Fibroblast of upper back skin (primary cell): ENCODE measurements at places on chromosomes 11 and 22.

DNA sequence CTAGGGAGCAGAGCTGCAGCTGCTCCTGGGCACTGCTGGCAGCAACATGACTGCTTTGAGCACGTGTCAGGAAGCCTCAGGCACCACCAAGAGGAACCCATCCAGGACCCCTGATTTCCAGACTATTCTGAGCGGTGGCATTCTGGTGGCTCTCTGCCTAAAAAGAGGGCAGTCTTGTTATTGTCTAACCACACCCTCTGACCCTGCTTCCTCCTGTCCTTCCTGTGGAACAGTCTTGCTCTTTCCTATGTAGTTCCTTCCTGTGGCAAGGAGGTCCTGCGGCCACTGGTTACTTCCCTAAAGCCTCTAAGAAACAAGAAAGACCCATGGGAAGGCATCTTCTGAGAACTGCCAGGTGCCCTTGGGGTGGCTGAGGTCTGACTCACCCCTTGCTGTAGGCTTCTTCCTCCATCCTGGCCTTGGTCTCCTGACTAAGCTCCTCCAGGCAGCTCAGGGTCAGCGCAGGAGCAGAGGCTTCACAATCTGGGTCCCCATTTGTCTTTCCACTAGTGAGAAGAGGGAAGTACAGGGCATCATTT, 13.1 kb upstream of the LYVE1 start:
- no peak for DNase-seq

GRCh38 chr11:126063507-126063852, 814 bp upstream of the CDON start:
- no peak for DNase-seq

DNA sequence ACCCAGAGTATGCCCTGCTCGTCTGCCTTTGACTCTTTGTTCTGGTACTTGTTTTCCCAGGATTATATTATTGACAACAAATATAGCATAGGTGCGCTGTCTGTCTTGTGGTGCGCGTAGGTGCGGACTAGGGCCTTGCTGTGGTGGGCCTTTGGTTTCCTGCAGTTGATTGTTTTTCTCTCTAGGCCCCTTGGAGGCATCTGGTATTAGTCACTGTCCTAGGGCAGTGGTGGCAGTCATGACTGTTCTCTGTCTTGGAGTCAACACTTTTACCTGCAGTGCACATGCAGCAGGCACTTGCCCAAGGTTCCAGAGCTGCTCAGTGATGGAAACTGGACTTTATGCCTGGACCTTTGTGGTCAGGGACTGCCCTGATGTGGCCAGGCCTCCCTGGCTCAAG, 18.6 kb downstream of the PPP6R2 start:
- no peak for DNase-seq

DNA sequence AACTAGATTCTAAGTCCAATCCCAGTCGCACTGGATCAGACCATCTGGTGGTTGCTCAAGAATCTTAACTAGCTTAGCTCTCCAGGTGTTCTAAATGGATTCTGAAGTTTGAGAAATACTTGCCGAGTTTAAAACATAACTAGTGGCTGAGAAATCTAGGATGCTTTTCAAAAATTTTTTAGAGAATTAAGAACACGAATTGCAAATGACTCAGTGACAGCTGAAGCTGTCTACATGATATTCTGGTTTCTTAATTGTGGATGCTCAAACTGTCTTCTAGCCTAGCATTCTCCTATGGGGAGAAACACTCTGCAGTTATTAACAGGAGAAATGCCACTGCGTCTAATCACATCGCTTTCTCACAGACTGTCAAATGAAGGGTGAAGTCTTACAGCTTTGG, 20.2 kb upstream of the TP53AIP1 start:
- DNase-seq, result no peak

DNA sequence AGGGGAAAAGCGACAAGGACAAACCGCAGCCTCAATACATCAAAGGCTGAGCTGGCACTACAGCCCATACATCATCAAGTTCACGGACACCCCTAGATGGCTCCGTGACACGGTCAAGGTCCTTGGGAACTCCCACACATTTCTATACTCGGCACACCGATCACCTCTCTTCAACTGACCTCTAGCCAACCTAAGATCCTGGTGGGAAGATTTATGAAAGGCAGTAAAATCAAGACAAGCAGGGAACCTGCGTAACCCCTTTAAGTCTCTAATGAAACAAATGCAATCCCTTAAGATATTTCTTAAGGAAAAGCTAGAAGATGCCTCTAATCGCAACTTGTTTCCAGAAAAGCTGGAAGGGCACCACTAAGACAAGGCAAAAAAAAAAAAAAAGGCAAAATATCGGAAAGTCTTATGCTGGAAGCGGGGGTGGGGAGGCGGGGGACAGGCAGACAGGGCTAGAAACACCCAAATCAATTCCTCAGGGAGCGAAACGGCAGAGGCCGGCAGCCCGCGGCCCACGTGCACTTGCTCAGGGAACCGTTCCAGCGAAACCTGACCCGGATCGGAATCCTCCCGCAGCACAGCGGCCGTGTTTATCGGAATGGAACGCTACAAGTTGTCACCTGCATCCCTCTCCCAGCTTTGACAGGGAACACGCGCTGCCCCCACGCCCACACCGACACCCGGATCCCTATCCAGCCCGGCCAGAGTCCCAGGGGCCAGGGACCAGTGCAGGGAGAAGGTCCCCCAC, 1.4 kb downstream of the ARHGAP20 start:
- no peak for DNase-seq

- DNase-seq, result peak; percentile 22
These were observed 104.6 kb upstream of the SORL1-AS1 start for GRCh38 chr11:121557348-121557747.

GRCh38 chr22:50604256-50605001, 3.8 kb downstream of the MAPK8IP2 start:
- DNase-seq, result no peak

- DNase-seq, result no peak
These were observed 94.0 kb upstream of the FOLH1 start for GRCh38 chr11:49302360-49302759.

- no peak for DNase-seq
These were observed 1095.5 kb upstream of the CCDC90B start for GRCh38 chr11:84381666-84382065.

DNA sequence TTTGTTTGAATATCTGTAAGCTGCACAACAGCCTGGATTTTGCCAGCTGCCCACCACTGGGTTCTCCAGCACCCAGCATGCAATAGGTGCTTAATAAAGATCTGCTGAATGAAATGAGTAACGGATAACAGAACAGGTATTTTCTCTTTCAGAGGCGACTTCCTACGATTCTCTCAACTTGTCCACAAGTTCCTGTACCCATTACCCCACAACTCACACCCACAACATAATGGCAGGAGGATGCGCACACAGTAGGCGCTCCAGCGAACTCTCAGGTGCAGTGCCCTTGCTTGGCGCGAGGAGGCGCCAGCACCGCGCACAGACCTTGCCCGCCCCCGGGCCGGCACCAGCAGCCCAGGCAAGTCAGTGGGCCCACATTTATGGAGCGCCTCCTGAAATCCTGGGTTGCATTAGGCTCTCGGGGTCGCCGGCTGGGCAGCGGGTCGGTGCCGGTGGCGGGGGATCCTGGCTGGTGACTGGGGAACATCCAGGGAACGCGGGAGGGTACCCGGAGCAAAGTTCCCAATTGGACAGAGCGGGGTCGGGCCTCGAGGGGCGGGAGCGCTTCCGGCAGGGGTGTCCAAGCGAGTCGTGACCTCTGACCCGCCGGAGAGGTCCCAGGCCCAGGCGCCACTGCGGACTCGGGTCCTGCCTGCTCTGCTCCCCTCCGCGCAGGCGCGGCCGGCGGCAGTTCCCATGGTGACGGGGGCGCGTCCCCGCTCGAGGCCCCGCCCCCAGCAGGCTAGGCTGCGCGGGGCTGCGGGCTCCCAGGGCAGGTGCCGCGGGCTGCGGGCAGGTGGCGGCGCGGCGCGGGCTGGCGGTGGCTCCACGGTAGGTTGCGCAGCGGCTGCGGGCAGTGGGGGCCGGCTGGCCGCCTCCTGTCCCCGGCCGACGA, at the start of gene KIAA1671:
KIAA1671 (plus strand) TSS at position 775 of the 895 bp plus-strand sequence. CDS start 75,284 bp downstream, outside the sequence.
- DNase-seq, result peak; percentile 44

DNA sequence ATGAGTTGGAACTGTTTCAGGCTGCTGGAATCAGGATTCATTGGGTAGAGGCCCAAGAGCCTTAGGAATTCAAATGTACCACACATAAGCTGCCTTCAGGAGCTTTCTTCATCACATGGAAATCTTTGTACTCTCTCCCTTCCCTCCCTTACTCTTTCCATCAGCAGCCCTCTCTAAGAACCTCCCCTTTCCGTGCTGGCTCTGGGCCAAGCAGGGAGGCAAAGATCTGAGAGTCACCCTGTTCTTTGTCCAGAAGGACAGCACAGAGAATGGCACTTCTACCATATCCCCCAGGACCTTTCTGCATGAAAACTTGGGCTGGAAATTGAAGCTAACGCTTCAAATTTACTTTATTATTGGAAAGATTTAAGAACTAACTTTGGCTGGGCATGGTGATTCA, 20.7 kb upstream of the TPBGL start:
- no peak for DNase-seq

DNA sequence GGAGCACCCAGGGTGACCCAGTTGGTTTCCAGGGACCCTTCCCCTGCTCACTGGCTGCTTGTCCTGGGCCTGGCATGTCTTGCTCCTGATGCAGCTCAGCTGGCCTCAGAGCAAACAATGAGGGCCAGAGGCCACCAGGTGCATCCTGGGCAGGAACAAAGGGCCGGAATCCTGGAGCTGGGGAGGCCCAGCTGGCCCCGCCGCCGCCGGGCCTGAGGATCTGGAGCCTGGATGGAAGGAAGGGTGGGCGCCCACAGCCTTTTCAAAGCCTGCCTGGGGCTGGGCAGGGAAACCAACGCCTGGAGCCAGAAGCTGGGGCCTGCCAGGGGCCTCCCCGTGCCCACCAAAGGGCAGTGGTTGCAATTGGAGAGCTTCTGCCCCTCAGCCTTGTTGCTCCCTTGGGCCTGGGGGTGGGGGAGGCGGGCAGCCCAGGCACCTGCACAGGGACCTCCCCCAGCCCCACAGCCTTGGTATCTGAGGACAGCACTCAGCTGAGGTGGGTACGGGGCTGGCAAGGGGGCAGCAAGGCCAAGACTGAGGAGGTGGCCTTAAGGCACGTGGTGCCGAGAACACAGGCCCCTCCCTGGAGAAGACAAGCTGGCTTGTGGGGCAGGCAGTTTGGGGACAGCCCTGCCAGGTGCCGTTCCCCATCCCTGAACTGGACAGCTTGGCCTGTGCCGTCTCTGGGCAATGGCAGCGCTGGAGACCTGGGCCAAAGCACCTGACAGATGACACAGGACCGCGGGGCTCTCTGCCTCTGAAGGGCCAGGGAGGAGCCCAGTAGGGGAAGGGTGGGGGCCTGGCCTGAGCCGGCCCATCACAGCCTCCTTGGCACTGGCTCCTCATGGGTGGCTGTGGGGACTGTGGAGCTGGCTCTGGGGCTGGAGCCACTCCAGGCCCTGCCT, 7.1 kb upstream of the ADORA2A start:
- no peak for DNase-seq

DNA sequence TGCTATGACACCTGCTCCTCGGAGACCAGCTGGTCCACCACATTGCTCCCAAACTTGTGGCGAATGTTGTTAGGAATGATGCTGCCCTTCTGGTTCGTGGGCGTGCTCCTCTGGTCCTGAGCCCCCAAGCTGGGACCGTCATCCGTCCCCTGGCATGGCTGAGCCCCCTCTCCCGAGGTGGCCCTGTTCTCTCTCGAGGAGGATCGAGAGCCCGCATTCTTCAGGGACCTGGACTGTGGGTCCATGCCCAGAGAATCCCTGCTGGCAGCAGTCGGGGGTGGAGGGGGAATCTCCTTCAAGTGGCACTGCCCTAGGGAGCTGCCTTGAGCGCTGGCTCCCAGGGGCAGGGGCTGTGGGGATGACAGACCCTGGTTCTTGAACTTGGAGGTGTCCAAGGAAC, 17.4 kb downstream of the TST start:
- DNase-seq, result no peak

GRCh38 chr11:44203270-44204043, 106.5 kb downstream of the ALX4 start:
- DNase-seq, result no peak

DNA sequence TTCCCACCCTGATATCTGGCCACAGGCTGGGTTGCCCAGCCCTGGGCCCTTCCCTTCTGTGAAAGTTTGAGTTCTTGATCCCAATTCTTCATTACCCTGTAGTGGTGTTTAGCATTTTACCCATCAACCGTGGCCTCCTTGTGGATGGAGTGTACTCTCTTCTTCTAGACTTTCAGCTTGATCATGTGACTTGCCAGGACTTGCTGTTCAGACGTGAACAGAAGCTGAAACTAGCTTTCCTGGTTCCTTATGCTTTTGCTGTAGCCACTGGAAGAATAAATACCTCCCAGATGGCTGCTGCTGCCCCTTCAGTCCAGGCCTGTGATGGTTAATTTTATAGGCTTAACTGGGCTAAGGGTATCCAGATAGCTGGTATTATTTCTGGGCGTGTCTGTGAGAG, 32.7 kb upstream of the DAGLA start:
- DNase-seq, result no peak

DNA sequence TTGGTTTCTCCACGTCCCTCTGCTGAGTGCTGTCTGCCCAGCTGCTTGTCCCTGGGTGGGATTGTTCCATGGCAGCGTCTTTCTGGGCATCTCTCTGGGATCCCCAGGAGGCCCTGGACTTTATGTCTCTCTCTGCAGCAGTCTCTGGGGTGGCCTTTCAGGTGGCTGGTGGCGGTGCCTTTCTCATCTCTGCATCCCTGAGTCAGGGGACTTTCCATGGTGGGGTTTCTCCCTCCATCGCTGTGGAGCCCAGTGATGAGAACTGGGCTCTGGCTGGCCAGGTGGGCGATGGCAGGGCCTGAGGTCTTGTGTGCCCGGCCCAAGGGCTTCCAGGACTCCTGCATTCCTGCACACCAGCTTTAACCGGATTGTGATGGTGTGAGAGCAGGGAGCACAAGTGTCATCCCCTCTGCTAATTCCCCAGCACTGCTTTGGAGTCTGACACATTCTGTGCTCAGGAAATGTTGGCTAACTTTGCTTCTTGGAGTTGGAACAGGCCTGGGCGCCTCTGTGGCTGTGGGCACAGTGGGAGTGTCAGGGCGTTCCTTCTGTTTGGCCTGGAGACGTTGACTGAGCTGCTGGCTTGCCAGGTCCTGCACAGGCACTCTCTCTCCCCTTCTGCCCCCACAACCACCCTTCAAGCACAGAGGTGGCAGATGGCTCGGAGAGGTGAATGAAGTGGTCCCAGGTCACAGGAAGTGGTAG, 27.9 kb downstream of the FAM83F start:
- no peak for DNase-seq

- DNase-seq, result no peak
These were observed 3.4 kb downstream of the PAK1 start for GRCh38 chr11:77470504-77470903.

DNA sequence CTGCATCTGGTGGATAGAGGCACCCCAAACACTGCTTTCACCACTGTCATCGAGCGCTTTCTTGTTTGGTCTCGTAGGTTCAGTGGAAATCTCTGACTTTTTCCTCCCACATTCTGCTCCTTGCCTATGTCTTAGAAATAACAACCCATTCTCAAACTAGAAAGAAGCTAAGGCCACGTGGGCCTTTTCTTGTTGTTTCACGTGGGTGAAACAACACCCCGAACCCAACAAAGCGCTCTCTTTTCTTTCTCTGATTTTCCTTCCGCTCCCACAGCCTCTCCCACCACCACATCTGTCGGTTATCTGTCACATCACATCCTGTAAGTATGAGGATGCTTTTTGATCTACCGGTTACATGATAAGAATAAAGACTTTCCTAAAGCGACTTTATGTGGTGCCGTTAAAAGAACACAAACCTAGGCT, 77.1 kb downstream of the LINC01488 start:
- no peak for DNase-seq

- no peak for DNase-seq
These were observed 1.6 kb upstream of the ACY3 start for GRCh38 chr11:67651976-67652781.

GRCh38 chr11:65575568-65576231, at the start of gene EHBP1L1:
EHBP1L1 (plus strand) TSS chr11:65576053; CDS start chr11:65576303, 250 bp downstream.
- peak; percentile 27 for DNase-seq
